ENCODE measurements at places on chromosomes 12 and 14.
A peak's percentile ranks its signal among the peaks of the same experiment; 100 is the strongest.

- no peak for DNase-seq
These were observed 673.0 kb upstream of the LMO3 start for GRCh38 chr12:17278946-17279345.

DNA sequence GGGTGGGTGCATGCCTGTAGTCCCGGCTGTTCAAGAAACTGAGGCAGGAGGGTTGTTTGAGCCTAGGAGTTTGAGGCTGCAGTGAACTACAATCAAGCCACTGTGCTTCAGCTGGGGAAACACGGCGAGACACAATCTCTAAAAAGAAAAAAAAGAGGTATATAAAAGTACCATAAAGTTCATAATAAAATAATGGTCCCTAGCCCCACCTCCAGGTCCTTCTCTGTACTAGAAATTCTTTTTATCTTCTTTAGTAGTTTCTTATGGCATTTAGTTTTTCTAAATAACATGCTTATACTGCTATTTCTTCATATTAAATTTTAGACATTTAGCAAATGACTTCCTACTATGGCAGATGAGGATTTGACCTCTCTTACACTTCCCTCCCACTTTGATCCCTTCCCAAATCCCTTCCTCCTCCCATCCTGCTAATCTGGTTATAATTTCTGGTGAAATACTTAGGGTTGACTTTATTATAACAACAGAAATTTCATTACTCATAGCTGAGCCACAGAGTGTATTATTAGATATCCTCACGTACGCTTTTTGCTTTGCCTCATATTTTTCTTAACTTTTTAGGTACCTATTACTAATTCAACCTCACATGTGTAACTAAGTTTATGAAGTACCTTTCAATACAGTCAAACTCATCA, 94.7 kb downstream of the SLC41A2 start:
- no peak for DNase-seq

DNA sequence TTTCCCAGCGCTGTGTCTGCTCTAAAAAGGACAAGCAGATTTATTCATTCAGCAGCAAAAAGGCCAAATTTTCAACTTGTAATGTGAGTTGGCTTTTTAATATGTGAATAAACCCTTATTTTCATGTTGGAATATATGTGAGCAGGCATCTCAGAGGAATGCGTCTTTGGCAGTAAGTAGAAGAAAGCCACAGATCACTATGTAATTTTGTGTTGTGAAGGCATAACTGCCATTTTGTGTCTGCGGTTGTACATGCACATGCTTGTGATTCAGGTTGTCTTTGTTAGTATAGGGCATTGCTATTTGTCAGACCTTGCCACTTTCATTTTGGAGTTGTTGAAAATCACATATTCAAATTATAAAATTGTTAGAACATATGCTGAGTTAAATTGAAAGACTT, 398.8 kb upstream of the RGS6 start:
- DNase-seq = peak; percentile 64

GRCh38 chr14:33850826-33851225, 100.0 kb downstream of the EGLN3 start:
- DNase-seq = no peak

DNA sequence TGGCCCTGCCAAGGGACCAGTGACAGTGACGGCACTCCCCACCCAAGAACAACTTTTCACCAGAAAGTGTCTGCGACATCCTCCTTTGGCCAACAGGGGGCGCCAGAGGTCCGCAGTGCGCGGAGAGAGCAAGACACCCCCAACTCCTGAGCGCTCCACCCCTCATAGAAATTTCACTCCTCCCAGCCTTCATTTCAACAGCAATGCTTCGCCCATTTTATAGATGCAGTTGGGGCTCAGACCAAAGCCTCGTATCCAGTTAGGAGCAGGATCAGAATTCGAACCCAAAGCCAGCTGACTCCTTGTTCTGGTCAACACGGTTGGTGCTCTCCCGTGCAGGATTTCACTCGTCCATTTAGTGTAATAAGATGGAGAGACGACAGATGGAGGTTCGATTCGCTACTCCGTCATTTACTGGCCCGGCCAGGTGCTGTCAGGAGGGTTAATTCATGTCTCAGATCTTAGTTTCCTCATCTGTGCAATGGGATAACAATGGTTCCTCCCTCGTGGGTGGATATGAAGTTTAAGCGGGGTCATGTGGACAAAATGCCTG, 2.4 kb upstream of the POP5 start:
- DNase-seq = peak; percentile 28
